ENCODE measurements at places on chromosomes 13 and 19.

GRCh38 chr19:34265221-34265650 is 10.9 kb downstream of the GARRE1 start:
- DNase-seq: no peak

GRCh38 chr19:2798733-2799132 is 13.4 kb downstream of the THOP1 start:
- no peak for DNase-seq

DNA sequence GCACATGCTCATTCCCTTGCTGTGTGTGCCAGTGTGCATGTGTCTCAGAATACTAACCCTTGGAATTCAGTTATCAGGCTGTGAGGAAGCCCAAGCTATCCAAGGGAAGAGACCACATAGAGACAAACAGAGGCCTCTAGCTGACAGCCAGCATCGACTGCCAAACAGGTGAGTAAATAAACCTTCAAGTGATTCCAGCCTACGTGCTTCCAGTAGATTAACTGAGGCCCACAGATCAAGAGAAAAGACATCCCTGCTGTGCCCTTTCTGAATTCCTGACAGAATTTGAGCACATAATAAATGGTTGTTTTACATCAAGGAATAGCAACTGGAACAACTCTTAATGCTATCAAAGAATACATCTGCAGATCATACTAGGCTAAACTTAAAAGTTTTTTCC is 17.5 kb downstream of the ZC3H13 start:
- no peak for DNase-seq

DNA sequence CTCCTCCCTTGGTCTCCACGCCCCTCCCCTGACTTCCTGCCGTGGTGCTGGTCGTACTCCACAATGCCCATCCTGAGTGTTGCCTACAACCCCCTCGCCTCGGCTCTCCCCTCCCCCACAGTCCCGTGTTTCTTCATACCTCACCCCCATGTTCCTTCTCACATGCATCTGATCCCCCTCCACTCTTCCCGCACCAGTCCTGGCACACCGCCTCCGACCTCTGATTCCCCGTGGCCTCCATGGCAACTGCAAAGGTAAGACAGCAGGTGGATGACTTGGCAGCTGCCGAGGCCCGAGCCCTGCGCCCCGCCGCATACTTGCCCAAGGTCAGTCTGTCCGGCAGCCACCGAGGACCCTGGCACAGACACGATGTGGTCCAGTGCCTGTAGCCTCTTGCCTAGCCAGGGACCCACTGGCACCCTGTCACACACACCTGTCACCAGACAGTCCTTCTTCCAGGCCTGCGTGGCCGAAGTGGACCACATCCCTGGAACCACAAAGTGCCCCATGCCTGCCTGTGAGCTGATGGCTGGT is 16.1 kb upstream of the SDHAF1 start:
- DNase-seq: no peak

DNA sequence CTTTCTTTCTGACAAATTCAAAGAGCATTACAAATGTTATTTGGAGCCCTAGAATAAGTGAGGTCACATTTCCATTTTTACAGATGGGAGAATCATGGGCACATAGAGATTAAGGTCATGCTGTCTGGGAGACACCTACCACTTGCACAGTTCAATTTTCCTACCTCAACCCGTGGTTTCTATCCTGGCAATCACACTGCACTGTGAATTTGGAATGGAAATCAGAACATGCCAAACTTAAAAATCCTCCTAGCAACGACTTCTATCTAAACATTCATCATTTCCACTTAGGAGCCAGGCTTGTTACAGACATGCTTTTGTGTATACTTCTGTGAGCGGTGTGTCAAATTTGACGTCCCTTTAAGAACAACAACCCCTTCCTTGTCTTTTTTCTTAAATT is 251.5 kb downstream of the DNAJC15 start:
- no peak for DNase-seq

DNA sequence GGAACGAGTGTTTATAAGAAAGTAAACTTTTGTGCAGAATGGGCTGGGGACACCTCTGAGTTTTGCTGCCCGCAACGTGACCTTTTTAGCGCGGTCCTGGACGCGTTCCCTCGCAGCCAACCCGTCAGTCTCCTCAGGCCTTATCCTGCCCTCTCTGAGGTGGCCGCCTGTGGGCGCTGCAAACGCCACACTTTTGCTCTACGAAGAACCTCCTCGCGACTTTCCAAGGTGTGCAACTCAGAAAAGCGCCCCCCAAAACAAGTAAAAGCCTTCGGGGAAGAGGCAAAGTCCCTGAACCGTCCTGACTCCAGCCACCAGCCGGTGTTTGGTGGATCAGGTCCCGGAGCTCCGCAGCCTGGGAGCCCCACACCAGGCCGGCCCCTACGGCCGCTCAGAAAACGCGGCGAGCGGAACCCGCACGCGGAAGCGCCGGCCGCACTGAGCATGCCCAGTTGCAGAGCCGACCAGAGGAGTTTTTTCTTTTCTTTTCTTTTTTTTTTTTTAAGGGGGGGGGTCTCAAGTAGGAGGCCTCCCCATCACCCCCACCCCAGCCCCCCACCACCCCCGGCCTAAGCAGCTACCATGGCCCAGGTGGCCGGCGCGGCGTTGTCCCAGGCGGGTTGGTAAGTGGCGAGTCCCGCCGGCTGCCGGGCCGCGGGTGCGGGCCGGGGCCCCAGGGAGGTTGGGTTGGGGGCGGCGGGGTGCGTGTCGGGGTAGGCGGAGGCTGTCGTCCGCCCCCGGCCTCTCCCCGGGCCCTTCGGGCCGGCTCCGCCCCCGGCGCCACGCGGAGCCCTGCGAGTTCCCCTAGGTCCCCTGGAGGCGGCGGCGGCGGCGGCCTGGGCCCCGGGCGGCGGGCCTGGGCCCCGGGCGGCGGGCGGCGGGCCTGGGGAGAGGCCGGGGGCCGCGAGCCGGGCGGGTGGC is at the start of gene TDRD3:
TSS of gene TDRD3 (plus strand) at position 438 of the 921 bp plus-strand sequence. CDS start at position 583, 145 bp downstream.
- peak; percentile 81 for DNase-seq

GRCh38 chr13:83825676-83826075 is 56.6 kb downstream of the SLITRK1 start:
- DNase-seq: no peak

- DNase-seq: no peak
Measured at GRCh38 chr13:63044589-63045313, 1629.1 kb upstream of the PCDH20 start.

- no peak for DNase-seq
Measured at GRCh38 chr13:76672420-76672819, 213.8 kb downstream of the KCTD12 start.

GRCh38 chr19:43309466-43309865 is 40.1 kb upstream of the PSG9 start:
- DNase-seq: no peak

DNA sequence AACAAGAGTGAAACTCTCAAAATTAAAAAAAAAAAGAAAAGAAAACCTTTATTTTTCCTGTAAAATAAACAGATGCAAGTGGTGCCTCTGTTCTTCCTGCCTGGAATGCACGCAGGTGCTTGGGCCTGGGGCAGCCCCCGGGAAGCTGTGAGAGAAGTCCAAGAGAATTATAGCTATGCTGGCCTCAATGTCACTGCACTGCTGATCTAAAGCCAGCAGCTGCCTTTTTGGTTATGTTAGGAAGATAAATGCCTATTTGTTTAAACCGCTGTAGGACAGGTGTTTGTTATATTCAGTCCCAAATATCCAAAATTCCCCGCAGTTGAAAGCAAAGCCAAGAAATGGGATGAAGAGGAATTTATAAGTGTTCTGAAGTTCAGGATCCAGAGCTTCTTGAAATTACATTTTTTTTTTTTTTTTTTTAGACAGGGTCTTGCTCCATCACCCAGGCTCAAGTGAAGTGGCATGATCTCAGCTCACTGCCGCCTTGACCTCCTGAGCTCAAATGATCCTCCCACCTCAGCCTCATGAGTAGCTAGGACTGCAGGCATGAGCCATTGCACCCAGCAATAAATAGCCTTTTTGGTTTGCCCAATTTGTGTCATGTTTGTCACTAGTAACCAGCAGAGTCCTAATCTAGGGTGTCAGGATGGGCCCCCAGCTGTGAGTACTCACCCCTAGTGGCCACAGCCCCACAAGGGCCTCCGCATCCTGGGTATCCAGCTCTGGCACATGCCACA is 2.2 kb downstream of the RINL start:
- no peak for DNase-seq

GRCh38 chr13:76596216-76596615 is 290.0 kb downstream of the KCTD12 start:
- no peak for DNase-seq

- DNase-seq: no peak
Measured at GRCh38 chr19:50293263-50294004, 35.7 kb downstream of the KCNC3 start.

DNA sequence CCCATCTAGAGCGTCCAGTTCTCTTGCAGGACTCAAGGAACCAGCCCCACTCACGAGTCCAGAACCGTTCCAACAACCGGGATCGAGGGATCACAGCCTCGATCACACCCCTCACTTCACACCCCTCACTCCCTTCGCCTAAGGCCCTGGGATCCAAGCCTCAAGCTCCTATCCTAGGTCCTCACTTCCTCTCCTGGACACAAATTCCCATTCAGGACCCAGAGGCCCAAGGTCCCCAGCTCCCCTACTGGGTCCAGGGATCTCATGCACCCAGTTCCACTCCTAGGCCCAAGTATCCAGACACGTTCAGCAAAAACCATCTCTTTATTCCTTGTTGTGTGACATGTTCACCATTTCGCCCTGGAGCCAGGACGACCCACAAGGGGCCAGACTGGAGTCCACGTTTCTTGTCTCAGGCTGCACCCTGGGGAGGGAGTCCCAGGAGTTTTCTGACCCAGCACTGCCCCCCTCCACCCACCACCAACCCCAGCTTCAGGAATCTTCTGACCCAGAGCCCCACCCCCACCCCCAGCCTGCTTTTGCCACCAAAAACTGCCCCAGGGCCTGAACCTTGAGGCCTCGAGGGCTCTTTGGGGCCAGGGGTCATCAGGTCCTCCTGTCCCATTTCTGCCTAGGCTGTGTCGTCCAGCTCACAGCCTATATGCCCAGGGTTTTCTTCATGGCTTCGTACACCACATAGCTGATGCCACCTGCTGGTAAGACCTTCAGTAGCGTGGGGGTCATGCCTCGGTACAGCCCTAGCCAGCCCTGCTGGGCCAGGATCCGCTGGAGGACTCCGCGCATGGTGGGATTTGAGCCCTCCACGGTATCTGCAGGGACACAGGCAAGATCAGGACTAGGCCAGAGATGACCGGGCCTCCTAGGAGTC is 1.4 kb upstream of the KHSRP start:
- no peak for DNase-seq

GRCh38 chr13:40388617-40389016 is 277.8 kb downstream of the FOXO1 start:
- peak; percentile 83 for DNase-seq

- DNase-seq: no peak
Measured at GRCh38 chr19:40650749-40651305, 39.6 kb downstream of the NUMBL start.

DNA sequence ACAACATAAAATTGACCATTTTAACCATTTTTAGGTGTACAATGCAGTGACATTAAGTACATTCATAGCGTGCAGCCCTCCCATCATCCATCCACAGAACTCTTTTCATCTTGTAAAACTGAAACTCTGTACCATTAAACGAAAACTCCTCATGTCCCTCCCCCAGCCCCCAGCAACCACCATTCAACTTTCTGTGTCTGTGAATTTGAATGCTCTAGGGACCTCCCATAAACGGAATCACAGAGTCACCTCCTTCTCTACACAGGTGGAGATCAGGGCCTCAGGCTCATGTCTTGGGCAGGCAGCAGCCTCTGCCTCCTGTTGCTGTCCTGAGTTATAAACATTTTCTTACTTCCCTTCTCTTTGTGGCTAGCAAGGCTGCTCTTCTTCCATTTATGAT is 7.3 kb upstream of the CCNE1 start:
- no peak for DNase-seq

GRCh38 chr13:50999641-51000040 is 90.0 kb downstream of the RNASEH2B start:
- no peak for DNase-seq
